ENCODE measurements at places on chromosomes 11 and 22.

- no peak for DNase-seq
These were observed 1124.3 kb downstream of the BRD1 start for GRCh38 chr22:48703265-48703941.

- no peak for DNase-seq
These were observed 423.0 kb downstream of the DYNC2H1 start for GRCh38 chr11:103532133-103532788.

DNA sequence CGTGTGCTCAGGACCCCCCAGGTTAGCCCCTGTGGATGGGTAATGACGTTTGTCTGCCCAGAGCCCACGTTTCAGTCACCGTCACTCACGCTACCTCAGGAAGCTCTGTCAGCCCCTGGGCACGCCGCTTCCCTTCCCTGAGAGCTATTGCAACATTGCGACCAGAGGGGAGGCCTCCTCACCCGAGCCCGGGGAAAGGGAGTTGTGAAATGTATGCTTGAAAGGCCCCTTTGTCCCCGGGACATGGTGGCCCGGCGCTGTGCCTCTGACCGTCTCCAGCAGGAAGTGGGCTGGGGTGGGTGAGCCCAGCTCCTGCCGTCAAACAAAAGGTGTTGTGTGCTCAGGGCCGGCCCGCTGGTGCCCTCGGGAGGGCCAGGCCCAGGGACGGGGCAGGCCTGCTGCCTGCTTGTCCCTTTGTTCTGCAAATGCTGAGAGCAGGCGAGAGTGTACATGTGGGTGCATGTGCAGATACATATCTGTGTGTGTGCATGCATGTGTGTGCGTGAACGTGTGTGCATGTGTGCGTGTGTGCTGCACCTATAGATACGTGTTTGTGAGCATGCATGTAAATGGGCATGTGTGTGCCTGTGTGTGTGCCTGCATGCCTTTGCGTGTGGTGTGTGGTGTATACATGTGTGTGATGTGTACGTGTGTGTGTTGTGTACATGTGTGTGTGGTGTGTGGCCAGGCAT is 1125.0 kb downstream of the BRD1 start:
- peak; percentile 92 for DNase-seq

DNA sequence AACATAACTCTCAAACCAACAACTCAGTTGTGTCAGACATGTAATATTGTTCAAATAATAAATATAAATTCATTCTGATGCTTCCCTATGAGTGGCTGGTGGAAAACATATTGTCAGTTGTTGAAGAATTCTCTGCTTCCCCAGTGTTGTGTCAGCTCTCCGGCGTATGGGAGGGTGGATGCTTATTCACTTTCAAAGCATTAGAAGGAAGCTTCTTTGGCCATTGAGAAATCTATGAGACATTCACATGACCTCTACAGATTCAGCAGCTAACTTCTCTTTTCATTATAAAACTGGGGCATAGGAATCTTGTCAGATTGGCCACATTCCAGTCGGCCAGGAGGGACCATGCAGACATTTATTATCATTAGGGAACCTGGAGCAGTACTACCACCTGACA is 2.9 kb downstream of the OR51V1 start:
- no peak for DNase-seq

- no peak for DNase-seq
These were observed 37.8 kb downstream of the ZNF143 start for GRCh38 chr11:9498457-9499078.

DNA sequence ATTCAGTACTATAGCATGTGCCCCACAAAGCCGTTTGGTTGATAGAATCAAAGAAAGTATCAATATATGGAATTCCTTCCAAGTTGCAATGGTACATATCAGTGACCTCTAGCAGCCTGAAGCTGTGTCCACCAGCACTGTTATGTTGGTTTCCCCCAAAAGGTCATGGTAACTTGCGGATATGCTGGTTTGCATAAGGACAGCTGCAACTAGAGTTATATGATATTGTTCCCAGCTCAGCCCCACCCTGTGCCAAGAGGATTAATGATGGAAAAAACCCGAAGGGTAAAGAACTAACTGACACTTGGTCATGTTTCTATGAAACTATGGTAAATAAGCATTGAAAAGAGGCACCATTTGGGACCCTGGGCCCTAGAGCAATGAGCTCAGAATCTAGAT is 93.5 kb downstream of the PDHX start:
- no peak for DNase-seq

GRCh38 chr11:134727204-134727603 is 315.2 kb upstream of the B3GAT1 start:
- no peak for DNase-seq

- no peak for DNase-seq
These were observed 1029.9 kb downstream of the BRD1 start for GRCh38 chr22:48797731-48798130.

Measured in posterior cingulate gyrus (tissue), 11 donors.